Activated T-helper 1 cell treated with Interleukin-2 at 50 U/mL for 16 hours (primary cell): ENCODE measurements at places on chromosomes 11 and 22.

GRCh38 chr11:2577031-2577990 is 122.5 kb downstream of the KCNQ1OT1 start:
- no peak for DNase-seq

DNA sequence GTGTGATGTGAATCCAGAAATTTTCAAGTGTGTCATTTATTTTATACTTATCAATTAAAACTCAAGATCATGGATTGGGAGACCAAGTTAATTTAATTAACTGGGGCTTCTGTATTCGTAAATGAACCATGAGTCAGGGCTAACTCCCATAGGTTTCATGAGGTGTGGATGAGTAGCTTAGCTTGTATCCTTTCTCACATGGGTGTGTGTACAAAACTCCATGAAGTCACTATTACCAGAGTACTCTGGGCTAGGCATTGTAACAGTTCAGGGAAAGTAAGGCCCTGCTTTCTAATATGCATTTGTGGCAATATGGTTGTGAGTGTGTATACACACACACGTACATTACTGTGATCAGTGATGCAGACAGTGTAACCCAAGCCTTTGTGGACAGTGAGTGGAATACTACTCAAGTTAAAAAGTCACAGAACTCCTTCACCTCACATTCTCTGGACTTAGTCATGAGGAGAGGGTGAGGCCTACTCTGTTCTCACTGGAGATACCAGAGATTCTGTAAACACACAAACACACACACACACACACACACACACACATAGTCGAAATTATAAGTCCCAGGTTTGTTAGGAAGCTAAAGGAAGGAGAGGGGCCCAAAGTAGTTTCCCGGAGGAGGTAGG is 3.5 kb downstream of the CNTF start:
- no peak for DNase-seq

DNA sequence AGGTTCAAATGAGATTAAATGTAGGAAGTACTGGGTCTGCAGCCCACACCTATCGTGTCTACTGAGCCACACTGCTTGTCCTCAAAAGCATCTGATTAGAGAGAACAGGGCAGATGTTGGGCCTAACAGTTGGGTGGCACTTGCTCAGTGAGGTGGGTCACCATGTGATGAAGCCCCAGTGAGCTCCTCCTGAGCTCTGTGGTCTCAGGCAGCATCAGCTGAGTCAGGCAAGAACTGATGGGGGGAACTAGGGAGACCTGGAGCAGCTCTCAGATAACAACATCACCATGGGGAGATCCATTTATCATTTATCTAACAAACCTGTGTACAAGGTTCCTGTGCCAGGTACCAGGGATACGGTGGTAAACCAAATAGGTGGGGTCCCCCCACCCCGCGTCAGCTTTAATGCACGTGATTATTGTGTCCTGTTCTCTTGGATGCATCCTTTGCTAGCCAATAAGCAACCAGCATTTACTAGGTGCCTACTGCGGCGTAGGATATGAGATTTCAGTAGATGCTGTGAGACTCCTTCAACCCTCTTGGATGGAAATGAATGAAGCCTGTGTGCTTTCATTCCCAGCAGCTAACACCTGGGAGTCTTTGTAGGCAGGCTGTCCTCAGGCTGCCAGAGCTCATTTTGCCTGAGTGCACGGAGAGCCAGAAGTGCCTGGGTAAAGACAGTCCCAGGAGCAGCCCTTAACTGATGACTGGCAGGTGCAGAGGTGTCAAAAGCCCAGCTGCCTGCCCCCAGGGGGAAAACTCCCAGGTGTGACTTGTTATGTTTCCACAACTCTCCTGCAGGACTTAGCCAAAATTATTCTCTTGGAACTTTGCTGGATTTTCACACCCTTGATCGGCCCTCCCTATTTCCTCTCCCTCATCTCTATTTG is 73.6 kb upstream of the NARS2 start:
- no peak for DNase-seq

DNA sequence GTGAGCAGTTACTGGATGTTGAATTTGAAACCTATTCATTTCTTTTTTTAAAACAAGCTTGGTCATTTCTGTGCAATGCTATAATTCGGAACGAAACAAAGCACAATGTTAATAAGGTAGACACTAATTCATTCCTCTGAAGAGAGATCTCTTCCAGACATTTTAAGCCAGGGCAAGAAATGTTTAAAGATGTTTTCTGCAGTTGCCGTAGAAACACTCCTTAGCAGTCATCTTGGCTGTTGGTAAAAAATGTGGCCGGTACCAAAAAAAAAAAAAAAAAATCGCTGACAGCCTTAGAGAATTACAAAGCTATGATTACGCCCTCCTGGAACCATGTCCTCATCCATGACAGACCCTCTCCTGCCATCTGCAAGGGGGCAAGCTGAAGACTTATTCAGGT is 66.4 kb upstream of the TTC12 start:
- DNase-seq: no peak

DNA sequence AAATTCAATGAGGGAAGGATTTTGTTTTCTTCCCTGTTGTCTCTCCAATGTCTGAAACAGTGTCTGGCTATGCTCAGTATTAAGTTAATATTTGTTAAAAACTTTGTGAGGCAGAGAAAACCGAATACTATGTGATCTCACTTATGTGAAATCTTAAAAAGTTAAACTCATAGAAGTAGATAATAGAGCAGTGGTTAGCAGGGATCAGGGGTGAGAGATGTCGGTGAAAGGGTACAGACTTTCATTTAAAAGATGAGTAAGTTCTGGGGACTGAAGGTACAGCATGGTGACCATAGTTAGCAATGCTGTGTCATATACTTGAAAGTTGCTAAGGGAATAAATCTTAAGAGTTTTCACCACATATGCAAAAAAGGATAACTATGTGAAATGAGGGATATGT is 244.6 kb downstream of the AASDHPPT start:
- DNase-seq: no peak

- no peak for DNase-seq
These were observed 449 bp upstream of the TOM1 start for GRCh38 chr22:35299217-35299672.

DNA sequence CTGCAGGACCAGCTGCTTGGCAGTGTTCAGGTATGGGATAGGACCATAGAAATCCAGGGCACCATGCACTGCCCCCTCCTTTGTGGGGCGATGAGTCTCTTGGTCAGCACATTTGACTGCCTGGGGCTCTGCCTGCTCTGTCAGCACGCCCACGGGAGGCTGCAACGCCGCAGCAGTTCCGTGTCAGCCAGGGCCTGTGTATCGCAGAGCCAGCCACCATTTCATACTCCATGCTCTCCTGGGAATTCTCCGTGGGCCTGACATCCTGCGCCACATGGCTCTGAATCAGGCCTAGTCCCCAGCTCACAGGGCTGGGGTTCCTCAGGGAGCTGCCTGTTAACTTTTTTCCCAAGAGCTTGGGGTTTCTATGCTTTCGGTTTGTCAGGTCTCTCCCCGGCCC is 16.9 kb upstream of the RELT start:
- DNase-seq: no peak

DNA sequence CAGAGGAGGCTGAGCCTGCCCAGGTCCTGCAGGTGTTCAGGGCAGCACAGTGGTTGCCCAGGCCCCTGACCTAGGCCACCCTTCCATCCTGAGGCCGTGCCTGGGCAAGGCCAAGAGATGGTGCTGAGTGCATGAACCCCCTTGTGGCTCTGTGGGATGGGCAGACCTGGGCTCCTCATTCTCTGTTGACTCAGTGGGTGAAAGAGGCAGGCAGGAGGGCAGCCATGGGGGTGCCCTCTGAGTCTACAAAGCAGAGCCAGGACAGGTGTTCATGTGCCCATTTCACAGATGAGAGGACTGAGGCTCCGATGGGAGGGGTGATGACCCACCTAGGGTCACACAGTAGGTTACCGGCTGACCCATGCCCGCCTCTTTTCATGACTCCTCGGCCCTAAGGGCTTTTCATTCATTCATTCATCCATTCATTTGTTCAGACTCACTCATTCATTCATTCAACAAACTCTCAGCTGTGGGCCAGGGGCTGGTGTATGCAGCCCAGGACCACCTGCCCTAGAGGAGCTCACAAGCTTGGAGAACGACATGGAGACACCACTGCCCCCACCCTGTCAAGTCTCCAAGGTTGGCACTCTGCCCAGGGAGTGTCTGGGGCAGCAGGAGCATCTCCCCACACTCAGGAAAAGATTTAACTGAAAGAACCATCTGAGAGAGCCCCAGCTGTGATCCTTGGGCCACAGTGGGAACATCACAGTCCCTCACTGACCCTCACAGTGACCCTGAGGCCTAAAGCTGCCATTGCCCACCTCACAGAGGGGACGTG is 40.5 kb downstream of the IGLL5 start:
- DNase-seq: no peak

DNA sequence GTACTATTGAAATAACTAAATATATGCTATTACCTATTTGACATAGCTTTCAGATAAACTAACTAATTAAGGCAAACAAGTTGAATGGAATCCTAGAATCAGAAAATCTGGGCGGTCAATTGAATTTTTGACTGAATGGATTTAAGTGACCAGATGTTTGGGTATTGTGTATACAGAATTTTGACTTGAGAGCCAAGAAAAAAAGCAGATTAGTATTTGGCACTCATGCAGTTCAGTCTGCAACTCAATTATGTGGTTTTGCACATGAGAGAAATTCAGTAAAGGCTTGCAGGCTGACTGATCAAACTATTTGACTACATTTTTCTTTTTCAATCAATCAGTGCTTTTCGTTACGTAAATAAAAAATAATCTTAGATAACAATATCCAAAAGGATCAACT is 254.8 kb downstream of the GUCY1A2 start:
- DNase-seq: no peak

DNA sequence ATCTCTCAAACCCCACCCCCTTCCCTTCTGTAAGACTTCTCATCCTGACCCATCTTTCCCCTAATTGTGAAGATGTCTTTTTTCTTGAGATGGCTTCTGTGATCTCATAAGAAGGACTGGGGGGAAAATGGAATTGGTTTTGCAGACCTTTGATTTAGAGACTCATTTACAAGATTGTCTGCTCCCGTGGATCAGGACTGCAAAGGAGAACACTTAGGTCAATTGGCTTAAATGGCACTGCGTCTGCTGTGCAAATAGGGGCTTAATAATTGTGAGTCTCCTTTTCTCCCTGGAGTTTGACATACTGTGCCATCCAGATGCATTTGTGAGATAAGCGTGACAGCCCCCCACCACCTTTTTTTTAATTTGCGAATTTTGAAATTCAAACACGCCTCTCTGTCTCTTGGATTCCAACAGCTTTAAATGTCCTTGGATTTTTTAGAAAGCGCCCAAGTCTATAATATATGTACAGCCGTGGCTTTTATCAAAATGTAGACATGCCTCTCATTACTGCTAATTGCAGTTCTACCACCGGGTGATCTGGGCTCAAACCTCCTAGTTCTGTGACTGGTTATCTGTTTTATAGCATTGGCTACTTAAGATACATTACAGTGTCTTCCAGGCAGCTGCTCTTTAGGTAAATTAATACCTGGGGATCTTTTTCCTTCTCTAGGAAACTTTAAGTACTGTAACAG is 150.0 kb downstream of the DBX1 start:
- DNase-seq: no peak

- no peak for DNase-seq
These were observed 33.2 kb upstream of the CEP126 start for GRCh38 chr11:101881586-101881985.

DNA sequence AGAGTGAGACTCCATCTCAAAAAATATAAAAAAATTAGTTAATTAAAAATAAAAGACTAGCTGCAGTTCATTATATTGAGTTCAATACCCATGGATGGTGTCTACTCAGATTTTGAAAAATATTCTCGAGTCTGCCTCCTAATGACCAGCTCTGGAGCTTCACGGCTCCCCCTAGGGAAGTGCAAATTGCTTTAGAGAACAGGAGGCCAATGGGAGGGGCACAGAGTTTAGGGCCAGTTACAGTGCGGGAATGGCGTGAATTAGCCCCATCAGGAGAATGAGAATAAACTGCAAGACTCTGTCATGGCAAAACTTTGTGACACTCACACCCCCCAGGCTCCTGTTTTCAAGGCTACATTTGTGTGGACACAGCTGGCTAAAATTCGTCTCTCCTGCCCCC is 4.6 kb downstream of the FGF4 start:
- DNase-seq: no peak

- DNase-seq: no peak
These were observed 20.4 kb downstream of the P2RX3 start for GRCh38 chr11:57358543-57358961.

DNA sequence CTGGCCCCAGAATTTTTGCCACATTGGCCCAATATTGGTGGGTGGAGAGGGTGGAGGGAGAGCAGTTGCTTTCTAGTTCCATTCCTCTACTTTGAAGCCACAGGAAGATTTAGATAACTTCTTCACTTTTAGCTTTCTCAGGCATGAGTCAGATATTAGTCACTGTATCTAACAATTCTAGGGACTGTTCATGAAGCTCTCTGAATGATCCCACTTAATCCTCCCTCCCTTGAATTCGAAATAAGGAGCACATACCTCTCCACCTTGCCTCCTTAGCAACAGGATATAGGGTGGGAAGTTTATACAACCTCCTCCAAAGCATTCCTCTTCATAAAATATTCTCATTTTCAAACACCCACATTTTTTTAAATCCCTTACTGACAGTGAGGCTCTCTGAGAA is 13.5 kb downstream of the FSHB start:
- no peak for DNase-seq

DNA sequence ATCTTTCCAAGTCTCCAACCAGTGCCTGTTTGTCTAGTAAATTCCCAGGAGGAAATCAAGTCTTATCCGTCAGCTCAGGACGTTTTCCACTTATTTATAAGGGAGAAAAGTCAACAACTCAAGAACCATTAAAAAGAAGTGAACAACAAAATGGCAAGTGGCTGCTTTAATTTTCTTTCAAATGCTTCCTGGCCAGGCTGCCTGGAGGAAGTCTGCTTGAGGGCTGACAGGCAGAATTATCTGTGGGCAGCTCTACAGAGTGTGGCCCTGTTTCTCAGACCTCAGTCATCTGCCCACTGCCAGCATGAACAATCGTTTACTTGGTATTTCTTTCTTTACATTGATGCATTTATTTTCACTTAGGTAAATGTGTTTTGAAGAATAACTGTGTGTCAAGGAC is 281.9 kb upstream of the ISX start:
- no peak for DNase-seq

GRCh38 chr11:65852508-65853245 is 5.3 kb downstream of the CFL1 start:
- DNase-seq: no peak

DNA sequence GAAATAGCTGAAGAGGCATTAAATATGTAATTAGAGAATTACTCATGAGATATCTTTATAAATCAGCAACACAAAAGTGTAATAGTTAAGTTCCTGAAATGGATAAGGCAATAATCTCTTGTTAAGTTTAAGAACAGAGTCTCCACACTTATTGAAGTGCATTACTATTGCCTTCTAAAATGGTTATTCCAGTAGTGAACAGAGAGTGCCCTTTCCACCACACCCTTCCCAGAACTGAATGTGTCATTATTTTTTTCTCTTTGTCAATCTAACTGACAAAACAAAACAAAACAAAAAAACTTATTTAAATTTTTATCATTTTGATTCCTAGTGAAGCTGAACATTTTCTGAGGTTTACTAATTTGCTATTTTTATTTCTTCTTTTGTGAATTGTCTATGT is 9.2 kb upstream of the PRRG4 start:
- DNase-seq: no peak
